ENCODE measurements at places on chromosomes 7 and 10.
A peak's percentile ranks its signal among the peaks of the same experiment; 100 is the strongest.

- DNase-seq: no peak
Measured at GRCh38 chr7:24797270-24797669, 40.0 kb upstream of the GSDME start.

GRCh38 chr10:124321433-124322089 is 97.2 kb downstream of the OAT start:
- no peak for DNase-seq

GRCh38 chr7:106915873-106916272 is 50.8 kb downstream of the PIK3CG start:
- no peak for DNase-seq

DNA sequence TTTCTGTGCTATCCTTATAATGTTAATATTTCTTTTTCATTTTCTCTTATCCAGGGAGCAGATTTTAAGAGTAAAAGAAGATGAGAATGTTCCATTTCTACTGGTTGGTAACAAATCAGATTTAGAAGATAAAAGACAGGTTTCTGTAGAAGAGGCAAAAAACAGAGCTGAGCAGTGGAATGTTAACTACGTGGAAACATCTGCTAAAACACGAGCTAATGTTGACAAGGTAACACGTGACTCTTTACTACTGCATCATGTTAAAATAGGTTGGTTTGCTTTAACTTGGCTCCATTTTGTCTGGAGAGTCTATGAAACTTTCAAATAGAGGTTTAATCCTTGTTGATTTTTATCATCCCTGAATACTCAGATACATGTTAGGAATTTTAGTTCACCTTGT is 73.3 kb downstream of the RALA start:
- no peak for DNase-seq

GRCh38 chr10:130438861-130439260 is 302.7 kb downstream of the GLRX3 start:
- DNase-seq: no peak

DNA sequence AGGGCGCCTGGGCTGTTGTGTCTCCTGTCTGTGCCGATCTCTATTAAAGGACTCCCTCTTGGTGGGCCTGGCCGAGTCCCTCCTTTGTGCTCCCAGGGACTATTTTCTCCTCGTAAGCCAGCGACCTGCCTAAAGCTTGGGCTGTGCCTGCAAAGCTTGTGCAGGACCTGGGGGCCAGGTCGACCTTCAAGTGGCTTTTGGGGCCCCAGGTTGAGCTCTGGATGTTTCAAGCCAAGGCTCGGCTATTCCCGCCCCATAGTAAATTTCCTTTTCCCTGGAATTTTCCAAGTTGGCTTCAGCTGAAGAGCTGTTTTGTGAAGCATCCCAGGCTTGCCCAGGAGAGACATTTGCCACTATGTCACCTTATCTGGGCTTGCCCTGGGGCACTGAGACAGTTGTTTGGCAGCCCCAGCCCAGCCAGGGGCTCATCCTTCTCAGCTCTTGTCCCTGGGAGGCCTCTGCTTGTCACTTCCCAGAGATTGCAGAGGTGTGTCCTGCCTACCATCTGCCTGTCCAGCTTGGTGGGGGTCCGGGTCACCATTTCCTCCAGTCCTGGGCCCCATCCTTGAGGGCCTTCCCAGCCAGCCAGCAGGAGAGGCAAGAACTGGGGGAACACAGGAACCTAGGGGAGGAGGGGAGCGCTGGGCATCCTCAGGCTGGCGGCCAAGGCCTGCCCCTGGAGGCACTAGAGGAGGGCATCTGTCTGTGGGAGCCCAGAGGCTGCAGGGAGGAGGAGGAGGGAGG is 20.2 kb downstream of the ZMIZ2 start:
- no peak for DNase-seq

DNA sequence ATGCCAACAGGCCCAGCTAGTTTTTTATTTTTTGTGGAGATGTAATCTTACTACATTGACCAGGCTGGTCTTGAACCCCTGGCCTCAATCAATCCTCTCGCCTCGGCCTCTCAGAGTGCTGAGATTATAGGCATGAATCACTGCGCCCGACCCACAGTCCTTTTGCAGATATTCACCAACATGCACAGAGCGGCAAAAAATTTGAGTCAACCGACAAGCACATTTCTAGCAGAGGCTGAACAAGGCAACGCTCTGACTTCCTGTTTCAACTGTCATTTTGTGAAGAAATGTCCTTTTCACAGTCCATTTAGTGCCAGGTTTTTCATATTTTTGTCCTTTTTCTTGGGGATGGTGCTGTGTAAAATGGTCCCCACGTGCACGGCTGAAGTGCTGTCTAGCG is 71.1 kb upstream of the KAT6B start:
- DNase-seq: no peak

DNA sequence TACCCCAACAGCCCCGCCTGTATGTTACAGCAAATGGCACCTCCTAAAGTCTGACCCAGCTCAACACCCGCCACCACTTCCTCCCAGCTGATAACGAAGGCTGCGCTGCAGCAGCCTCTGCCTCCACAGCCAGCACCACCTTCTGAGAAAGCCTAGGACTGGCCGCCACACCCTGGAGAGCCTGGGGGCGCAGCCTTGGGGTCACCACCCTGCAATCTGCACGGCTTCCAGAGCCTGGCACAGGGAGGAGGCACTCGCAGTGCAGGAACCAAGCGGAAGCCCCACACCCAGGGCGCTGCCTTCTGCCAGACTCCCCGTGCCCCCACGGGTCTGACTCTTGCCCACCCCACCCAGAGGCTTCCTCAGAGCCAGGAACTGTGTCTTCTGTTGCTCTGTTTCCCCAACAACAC is 112.5 kb downstream of the MAD1L1 start:
- peak; percentile 15 for DNase-seq

DNA sequence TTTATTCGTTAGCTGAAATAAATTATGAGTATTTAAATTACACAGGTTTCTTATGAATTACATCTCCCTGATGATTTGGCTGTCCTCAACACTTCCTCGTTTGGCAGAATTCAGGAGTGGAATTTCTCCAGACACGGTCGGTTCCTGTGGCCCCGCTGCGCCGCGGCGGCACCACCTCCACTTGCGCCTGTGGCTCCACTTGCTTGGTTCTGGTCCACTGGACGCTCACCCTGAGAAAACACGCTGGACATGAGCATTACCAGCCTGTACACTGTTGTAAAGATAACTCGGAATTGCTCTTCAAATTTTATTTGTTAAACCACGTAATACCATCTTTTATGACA is 85.3 kb downstream of the ZNF33B start:
- no peak for DNase-seq

DNA sequence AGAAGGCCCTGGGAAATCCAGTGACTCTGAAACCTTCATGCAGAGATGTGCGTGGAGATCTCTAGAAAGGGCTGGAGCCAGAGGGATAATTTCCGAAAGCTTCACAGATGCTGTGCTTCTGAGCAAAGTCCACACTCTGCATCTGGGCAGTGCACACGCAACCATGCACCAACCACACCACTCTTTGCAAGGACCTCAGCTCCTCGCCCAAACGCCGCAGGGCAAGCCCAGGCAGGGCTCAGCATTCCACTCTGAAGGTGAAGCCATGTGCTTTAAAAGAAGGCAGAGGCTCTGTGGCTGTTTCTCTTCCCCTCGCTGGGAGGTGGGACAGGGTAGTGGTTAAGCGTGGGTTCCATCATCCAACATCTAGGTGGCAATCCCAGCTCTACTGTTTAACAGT is 48.4 kb downstream of the ASB13 start:
- DNase-seq: no peak

DNA sequence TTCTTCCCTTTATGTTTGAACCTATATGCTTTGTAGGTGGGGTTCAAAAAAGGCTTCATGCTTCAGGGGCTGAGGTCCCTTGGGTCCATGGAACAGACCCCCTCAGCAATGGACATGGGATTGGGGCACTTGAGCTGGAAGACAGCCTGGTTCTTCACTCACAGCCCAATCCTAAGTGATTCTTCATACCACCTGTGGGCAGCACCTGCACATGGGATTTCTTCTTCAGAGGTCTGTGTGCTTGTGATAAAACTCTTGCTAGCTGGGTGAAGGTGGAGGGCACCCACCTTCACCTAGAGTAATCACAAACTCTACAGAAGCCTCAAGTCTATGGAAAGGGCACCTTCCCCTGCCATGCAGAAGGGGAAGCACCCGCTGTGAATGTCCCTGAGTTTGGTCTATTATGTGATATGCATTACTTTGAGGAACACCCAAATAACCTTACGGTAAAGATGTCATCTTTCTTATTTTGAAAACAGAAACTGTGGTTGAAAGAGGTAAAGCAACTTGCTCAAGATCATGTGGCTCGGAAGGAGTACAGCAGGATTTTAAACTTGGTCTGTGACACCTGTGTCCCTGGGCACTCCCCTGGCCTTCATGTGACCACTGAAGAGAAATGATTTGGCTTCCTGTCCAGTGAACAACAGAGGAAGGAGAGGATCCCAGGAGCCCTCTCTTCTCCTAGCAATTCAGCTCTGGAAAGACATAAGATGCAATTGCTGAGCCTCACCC is 469.5 kb upstream of the ZMIZ1 start:
- no peak for DNase-seq

GRCh38 chr7:29194206-29194593 is 375 bp upstream of the CHN2 start:
- DNase-seq: no peak

DNA sequence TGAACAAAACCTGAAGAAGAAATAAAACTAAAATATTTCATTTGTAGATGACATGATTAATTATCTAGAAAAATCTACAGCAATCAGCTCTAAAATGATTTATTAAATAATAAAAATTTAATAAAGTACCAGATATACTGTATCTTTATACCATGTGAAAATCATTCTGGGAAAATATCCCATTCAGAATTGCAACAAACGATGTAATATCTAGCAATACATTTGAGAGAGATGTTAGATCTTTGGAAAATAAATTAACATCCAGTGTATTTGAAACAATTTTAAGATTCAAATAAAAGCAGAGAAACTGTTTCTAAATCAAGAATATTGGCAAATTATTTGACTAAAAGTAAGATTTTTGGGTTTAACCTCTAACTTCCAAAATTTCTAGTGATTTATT is 62.2 kb downstream of the ZEB1 start:
- no peak for DNase-seq

DNA sequence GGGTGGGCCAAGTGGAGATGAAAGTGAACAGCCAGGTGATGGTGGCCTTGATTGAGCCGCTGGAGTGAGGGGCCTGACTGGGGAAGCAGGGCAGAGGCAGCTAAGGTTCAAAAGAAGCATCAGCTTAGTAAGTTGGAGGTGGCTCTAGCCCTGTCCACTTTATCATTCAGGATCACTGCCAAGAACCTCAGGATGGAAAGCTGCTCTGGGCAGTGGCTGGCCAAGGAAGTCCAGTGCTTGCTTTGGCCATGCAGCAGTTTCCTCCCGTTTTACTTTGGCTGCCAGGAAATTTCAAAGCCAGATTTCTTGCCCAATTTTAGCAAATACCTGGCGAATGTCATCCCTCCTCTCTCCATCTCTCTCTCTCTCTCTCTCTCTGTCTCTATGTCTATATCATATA is 384.9 kb downstream of the PLXNA4 start:
- no peak for DNase-seq

DNA sequence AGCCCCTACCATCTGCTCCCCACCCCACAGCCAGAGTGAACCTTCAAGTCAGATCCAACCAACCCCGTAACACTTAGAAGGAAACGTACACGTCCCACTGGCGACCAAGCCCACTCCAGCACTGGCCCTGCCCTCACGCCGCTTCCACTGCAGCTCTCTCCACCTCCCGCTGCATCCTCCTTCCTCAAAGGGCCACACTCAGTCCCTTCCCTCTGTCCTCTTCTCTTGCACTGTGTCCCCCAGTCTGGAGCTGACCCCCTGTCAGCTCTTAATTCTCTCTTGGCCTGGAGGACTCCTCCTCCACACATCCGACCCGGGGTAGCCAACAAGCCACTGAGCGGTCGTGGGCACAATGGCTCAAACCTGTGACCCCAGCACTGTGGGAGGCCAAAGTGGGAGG is 85.8 kb downstream of the PROSER2 start:
- no peak for DNase-seq

- no peak for DNase-seq
Measured at GRCh38 chr10:106571192-106571946, 593.1 kb downstream of the SORCS1 start.

DNA sequence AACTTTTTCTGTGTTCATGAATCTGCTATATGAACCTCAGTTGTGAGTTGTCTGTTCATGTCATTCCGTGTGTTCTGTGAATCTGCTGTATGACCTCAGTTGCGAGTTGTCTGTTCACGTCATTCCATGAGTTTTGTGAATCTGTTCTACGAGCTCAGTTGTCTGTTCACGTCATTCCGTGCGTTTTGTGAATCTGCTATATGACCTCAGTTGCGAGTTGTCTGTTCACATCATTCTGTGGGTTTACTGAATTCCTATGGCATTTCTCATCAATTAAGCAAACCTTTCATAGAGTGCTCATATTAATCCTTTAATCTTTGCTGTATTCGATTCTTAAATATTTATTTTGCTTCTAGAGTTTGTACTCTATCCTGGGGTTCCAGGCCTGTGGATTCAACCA is 150.6 kb downstream of the DIP2C start:
- DNase-seq: no peak

DNA sequence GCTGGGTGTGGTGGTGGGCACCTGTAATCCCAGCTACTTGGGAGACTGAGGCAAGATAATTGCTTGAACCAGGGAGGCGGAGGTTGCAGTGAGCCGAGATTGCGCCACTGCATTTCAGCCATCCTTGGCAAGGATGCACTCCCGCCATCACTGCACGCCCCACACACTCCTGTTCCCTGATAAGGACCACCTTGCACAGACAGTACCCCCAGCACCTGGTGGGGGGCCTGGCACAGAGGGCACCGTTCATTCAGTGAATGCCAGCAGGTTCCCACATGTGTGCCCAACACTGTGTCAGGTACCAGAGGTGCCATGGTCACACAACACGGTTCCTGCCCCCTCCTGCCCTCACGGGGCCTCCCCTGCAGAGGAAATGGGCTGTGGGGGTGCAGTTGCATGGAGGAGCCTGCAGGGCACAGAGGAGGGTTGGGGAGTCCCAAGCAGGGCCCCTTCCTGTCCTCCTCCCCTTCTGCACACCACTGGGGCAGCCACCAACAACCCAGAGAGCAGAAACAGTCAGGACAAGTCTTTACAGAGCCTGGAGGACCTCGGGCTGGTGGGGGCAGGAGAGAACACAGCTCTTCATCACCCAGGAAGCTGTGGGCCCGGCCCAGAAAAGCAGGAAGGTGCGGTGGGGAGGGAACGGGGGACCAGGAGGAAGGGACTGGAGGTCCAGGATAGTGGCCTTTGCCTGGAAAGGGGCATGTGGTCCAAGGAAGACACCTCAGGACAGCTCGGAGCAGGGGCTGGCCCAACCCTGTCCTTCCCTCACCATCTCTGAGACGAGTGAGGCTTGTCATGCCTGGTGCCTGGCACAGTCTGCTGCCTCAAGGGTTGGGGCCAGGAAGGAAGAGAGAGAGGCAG is 7.1 kb downstream of the CRYGN start:
- DNase-seq: peak; percentile 33

- DNase-seq: no peak
Measured at GRCh38 chr7:77806425-77806824, 7.9 kb downstream of the PHTF2 start.

DNA sequence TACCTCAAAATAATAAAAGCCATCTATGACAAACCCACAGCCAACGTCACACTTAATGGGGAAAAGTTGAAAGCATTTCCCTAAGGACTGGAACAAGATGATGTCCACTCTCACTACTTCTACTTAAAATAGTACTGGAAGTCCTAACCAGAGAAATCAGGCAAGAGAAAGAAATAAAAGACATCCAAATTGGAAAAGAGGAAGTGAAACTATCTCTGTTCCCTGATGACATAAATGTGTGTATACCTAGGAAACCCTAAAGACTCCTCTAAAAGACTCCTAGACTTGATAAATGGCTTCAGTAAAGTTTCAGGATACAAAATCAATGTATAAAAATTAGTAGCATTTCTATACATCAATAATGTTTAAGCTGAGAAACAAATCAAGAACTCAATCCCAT is 314.1 kb downstream of the WDR37 start:
- no peak for DNase-seq

Measured in effector CD4-positive, alpha-beta T cell (primary cell).